ENCODE measurements at places on chromosomes 1 and 21.

DNA sequence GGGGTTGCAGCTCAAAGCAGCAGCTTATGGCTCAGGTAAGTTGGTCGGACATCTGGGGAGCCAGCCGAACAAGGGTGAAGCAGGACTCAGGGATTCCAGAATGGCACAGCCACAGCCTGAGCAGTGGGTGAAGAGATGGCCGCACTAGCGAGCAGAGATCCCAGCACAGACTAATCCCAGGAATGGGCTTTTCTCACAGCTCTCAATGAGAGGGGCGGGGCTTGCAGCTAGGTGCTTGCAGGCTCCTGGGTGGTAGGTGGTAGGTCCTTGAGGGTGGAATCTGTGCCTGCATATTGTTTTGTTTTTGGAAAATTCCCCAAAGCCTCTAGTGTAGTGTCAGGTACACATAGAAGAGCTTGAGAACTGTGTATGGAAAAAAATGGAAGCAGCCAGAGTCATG, 9.0 kb downstream of the KIAA0040 start:
- DNase-seq: no peak

DNA sequence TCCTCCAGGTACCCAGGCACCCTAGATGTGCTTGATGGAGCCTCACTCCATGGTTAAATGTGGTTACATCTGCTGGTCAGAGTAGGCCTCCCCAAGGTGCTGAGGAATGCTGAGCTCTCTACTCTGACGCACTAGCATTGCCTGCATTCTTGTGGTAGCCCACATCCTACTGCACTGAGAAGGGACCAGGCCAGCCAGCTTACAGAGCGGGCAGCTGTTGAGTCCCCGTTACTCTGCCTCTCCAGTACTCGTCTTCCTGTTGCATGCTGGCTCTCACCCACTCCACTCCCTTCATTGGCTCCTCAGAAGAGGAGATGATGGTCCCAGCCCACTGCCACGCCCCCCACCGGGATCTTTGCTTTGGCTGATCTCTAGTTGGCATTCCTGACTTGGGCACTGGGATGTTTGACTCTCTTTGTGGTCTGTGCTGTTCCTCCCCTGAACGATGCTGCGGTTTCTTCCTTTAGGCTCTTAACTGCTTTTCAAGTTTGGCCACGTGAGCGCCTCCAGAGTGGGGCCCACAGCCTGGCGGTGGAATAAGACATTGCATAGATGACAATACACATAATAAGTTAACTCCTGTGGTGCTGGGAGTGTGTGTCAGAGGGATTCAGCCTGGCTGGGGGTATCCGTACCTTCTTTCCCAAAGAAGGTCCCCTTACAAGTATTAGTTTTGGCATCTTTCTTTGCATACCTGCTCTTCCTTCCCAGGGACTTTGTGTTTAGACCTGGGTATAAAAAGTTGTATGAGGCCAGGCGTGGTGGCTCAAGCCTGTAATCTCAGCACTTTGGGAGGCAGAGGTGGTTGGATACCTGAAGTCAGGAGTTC, 18.6 kb downstream of the AZIN2 start:
- peak; percentile 100 for DNase-seq

GRCh38 chr1:203103216-203103615, 17.4 kb upstream of the MYOG start:
- no peak for DNase-seq

DNA sequence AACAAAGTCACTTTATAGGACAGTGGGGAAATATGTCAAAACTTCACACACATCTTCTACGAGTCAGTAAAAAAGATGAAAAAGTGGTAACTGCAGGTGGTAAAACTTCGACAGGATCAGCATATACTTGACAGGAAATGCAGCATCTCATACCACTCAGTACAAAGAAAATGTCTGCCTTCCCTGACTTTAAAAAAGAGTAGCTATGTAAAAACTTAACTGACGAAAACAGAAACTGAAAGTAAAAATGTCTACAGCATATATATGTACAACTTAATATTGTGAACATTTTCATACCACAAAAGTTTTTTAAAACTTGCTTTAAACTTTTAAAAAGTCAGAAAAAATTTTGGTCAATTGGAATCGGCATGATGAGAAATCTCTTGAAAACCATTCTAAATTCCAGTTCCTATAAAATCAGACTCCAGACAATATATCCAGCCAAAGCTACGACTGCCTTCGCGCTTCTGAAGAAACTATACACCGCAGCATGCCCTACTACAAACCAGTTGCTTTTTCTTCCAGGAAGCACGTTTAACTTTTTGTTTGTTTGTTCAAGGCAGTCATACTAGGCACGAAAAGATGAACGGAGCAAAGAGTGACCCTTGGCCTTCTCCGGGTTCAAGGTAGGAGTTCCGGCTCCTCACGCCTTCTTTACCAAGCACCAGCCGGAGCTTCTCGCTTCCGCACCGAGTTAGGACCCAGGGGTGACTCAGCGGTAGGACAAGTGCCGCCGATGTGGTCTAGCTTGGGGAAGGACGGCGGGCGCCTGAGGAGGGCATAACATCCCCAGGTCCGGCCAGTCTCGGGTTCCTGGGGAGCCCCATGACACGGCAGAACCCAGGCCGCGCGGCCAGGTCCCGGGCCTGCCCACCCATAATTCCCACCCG, 612 bp downstream of the PSMA5 start:
- DNase-seq: peak; percentile 68

DNA sequence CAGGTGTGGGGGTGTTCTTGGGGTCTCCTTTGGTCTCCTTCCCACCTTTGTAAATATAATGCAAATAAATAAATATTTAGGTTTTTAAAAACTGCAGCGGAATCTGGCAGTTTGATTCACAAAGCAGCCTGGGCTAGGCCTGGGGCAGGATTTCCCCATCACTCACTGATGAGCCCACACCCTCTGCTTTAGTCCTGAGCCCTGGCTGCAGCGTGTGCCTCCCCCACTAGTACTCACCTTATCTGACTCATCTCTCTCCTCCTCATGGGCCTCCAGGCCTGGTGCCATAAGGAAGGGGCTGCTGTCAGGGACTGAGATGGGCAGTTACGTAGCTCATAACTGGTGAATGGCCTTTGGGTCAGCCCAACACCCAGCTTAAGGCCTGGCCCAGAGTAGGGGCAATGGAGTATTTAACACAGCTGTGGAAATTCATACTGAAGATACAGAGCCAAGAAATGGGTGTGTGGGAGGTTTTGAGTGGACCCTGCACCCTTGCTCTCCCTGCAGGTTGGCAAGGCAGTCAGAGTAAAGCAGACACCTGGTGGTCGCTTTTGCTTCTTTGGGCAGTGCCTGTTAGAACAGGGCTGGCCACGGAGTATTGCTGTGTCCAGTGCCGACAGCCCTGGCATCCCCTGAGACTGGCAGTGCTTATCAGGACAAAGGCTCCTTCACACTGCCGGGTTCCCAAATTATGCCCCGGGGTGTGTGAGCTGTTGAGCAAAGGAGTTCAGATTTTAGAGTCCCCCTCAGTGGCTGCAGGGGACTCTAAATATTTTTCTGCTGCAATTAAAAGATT, 39.7 kb downstream of the AZIN2 start:
- DNase-seq: no peak

DNA sequence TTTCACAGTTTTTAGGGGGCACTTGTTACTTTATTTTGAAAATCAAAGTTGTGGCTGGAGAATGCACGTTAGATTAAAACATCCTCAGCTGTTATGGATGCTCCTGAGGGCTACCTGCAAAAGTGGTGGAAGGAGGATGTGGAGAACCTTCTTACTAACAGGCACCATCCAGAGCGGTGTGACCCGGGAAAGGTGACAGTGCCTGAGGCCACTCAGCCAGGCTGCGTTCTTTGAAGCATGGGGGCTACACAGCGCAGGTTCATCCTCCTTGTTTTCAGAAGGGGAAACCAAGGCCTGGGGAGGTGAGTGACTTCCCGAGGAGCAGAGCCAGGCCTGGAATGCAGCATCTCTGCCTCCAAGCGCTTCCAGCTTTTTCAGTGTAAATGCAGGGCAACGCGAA, 24.0 kb downstream of the DMRTB1 start:
- no peak for DNase-seq

DNA sequence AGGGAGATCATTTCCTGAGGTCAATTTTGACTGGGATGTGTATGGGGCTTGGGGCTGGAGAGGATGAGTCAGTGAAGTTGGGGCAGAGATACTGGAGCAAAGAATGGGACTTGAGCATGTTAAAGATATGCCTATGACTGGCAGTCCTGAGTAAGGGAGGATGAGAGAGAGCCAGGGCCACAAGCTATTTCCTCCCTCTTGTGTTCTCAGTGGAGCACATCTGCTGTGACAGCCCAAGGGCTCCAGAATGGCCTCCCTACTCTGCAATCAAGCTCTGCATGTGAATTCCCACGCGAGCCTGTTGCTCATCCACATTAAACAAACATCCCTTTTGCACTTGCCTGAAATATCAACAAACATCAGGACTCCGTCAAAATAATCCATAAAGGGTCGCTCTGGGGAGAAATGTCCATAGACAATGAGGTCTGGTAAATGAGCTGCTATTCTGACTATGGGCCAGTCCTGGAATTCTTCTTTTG, 9.2 kb downstream of the ADCY10 start:
- DNase-seq: peak; percentile 27

- no peak for DNase-seq
Observed at GRCh38 chr1:25599969-25600610, 16.5 kb upstream of the MAN1C1 start.

DNA sequence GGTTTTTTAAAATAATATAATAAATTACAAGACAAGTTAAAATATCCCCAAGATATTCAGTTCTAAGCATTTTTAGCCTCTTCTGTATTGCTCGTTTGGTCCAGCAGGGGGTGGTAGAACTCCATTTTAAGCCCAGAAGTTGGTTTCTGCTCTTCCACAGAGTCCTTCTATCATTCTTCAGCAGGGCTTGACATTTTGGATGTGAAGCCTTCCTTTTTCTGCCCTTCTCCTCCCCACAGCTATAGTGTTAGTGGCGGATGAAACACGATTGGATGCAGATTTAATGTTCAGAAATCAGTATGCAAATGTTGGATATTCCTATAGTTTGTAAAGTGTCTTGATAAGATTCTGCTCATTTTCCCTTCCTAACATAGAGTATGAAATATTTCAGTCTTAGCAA, 1.4 kb downstream of the NCAM2 start:
- DNase-seq: peak; percentile 75

GRCh38 chr1:84370266-84370665, 28.0 kb upstream of the DNASE2B start:
- no peak for DNase-seq

DNA sequence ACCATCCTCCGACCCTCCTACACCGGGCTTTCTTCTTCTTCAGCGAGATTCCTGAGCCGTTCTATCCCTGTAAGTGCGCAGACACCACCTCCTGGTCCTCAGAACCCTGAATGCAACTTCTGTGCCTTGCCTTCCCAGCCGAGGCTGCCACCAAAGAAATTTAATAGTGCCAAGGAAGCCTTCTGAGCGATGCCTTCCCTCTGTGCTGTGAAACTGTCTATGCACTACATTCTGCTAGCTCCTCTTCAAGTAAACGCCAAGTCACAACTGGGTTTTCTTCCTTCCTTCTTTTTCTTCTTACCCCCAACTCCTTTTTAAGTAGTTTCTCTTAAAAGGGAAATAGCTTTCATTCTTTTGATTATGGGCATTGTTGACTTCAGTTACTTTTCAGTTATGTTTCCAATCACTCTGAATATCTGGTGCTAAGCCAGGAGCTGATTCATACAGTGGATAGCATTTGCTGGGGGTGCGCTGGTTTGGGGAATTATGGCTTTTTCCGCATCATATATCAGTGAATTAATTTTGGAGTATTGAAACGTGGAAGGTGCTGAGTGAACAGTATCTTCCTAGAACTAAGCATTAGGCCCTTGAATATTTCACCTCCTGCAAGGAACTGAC, 38.6 kb upstream of the GPR88 start:
- DNase-seq: peak; percentile 3

DNA sequence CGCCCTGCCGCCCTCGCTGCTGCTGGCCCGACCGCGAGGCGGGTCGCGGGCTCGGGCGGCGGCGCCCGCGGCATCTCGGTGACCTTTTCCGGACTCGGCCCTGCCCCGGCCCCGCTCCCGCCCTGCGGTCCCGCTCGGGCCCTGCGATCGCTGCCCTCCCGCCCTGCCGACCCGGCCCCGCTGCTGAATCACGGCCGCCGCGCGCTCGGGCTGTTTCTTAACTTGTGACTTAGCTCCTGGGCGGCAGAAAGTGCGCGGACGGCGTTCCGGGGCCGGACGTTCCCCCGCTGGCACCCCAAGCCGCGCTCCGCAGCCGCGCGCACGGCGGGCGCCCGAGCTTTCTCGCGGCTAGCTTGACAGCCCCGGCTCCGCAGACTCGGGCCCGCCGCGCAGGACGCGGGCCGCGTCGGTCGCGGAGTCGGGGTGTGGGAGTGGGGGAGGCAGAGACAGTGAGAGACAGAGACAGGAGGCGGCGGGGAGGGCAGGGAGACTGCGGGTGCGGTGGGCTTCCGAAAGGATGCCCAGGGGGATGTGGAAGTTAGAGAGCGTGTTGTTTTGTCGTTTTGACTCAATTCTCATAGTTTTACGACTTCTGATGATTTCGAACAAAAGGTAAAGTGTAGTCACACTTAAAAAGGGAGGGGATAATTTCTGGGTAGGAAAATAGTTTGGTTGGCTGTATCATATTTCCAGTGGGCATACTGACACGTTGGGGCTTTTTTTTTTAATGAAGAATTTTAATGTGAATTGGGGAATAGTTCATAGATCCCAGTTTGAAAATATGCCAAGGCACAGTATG, 49.8 kb downstream of the PRDM2 start:
- DNase-seq: peak; percentile 71

DNA sequence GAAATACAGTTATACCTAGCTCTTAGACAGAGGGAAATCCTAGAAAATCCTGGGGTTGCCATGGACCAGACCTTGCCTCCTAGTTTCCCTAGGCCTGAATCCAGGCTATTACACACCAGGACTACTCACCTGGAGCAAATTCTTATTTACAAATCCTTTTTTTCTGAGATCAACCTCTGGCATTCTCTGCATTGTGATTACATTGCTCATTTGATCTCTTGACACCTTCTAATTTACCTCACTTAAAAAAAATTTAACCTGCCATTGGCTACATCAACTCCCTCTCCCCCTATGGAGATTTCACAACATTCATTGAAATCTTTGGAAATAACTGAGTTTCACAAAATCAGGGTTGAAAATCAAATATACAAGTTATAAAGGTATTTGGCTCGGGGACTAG, 2.9 kb upstream of the C1orf105 start:
- DNase-seq: peak; percentile 26

DNA sequence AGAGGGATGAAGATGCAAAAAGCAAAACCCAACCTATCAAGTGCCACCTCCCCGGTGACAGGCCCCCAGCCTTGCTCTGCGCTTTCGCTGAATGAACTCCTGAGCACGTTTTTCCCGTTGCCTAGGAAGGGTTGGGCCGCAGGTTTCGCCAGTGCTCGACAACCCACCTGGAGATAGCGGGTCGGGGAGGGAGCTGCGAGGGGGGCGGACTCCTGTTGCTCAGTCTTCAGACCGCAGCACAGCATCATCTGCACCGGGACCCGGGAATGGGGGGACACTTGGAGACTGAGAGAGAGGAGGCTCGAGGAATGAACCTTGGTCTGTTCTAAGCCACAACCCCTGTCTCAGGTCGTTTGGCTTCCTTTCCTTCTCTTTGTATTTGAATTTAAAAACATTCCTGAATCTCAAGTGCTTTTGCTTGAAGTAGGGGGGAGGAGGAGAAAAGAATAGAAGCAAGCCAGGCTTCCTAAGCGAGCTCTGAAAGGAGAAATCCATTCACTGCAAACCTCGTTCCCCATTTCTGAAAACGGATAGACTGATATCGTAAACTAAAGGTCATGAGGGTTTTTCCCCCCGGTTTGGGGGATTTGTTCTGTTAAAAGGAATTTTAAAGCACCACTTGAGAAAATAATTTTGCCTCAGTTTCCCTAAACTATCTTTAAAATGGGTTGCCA, 1.2 kb downstream of the AK5 start:
- peak; percentile 37 for DNase-seq

GRCh38 chr1:77670330-77670729, 12.1 kb downstream of the ZZZ3 start:
- no peak for DNase-seq

GRCh38 chr1:172470149-172470548, 26.3 kb upstream of the PIGC start:
- DNase-seq: no peak
